Right ventricle myocardium inferior (tissue), 1 donor: ENCODE measurements at places on chromosomes 5 and 9.

- DNase-seq: no peak
Measured at GRCh38 chr5:66338828-66339227, 194.7 kb downstream of the SREK1 start.

DNA sequence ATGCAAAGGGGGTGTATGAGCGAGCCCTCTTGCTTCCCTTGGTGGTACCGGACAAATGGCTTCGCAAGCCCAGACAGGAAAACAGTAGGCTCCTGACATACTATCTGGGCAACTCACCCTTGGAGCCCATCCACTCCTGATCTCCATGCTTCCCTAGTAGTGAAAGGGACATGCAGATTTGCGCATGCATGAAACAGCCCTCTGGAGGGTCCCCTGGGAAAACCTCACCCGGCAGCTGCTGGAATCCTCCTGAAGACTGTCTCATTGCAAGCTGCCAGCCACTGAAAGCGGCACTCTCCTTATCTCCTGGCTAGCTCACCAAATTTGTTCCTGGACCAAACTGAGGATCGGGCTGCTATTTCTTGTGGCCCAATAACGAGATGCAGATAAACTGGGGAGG lies 10.2 kb downstream of the ZNF169 start:
- no peak for DNase-seq

DNA sequence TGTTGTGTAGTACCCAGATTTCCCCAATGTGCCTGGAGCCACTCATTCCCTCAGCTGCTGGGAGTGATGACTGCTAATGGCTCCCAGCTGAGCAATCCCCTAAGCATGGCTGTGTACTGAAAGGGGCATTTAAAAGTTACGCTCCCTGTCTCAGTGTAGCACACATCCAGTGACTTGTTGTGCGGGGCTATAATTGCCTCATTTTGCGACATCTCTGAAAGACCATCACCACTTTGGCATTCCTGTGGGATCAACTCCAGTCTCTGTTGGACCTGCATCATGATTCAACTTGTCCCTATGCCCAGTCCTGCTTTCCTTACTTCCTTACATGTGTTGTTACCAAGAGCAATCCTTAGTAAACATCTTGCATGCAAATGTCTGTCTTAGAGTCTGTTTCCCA lies 201.2 kb upstream of the MPDZ start:
- DNase-seq: no peak

DNA sequence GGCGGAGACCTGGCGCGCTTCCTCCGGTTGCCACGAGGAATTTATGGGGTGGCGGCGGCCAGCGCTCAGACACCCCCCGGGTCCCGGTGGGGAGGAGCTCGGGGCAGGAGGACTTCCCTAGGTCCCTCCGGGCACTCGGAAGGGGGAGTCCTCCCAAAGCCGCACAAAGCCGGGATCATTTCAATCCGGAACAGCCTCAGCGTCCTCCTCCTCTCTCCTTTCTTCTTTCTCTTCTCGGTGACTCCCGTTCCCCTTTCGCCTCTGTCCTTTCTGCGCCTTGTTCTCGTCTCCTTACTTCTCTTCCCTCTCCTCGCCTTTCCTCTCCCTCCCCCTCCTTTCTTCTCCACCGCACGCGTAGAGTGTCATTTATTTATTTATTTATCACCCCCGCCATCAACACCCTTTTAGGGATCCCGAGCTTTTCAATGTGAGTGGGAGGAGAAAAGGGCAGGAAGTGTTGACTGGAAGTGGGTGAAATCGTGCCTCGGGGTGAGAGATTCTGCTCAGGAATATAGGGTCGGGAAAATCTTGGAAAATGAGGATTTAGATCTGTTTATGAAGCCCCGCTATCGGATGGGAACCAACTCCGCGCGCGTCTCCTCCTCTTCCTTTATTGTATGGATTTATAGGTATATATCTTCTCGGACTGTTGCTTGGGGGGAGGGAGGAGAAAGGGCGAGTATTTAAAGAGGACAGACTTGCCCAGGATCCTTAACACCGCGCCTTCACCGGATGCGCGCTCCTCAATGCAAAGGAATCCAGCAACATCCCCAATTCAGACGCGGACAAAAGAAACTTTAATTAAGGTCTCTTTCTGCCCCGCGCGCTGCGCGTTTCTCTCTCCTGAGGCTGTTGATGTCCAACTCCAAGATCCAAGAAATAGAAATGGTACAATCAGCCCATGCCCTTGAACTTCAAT lies 2.0 kb upstream of the ZNF462 start:
- DNase-seq: peak; percentile 59

GRCh38 chr9:115978659-115979096 lies 174.9 kb upstream of the PAPPA start:
- DNase-seq: no peak

DNA sequence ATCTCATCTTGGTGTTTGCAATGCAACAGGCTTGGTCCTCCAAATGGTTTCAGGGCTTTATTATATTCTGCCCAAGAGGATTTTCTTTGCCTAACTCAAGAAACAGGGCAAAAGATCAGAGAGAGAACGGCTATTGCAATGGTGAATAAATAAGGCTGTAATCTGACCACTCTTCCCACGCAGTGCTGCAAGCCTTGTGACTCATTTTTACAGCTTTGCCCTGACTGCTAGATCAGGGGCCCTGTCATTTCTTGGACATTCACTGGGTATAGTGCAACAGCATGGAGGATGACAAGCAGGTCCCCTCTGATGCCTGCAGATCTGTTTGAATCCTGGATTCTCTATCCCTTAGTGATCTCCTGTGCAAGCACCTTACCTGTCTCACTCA lies 459.1 kb downstream of the EBF1 start:
- no peak for DNase-seq
